ENCODE measurements at places on chromosomes 13 and 19. TPM values are rescaled to one million over a fixed set of nuclear protein-coding genes. Genes with fewer than 3 reads are reported as not detected.

CEACAM5 gene
- not detected for total RNA-seq

NUDT19 gene
- 21.5 TPM for total RNA-seq

MARK4 gene
- 42.1 TPM for total RNA-seq

HSD17B14 gene
- 5.3 TPM for total RNA-seq

OR10H1 gene
- total RNA-seq: not detected

MBD3L3 gene
- not detected for total RNA-seq

CAMSAP3 gene
- 1.5 TPM for total RNA-seq

PSG7 gene
- total RNA-seq: not detected

HCN2 gene
- 15.3 TPM for total RNA-seq

ZNF850 gene
- 3.9 TPM for total RNA-seq

ZNF878 gene
- total RNA-seq: 0.23 TPM

RASGRP4 gene
- 1.4 TPM for total RNA-seq

TNFSF11 gene
- total RNA-seq: not detected

ZNF805 gene
- 12.1 TPM for total RNA-seq

LRRC25 gene
- 1.8 TPM for total RNA-seq

GPC5 gene
- total RNA-seq: 0.14 TPM

PSG6 gene
- total RNA-seq: not detected

SLC17A7 gene
- 0.46 TPM for total RNA-seq

All from heart left ventricle (tissue), 16 donors.